ENCODE measurements at places on chromosomes 5 and 9.

- no peak for DNase-seq
Measured at GRCh38 chr9:134028076-134028475, 2.8 kb downstream of the BRD3OS start.

DNA sequence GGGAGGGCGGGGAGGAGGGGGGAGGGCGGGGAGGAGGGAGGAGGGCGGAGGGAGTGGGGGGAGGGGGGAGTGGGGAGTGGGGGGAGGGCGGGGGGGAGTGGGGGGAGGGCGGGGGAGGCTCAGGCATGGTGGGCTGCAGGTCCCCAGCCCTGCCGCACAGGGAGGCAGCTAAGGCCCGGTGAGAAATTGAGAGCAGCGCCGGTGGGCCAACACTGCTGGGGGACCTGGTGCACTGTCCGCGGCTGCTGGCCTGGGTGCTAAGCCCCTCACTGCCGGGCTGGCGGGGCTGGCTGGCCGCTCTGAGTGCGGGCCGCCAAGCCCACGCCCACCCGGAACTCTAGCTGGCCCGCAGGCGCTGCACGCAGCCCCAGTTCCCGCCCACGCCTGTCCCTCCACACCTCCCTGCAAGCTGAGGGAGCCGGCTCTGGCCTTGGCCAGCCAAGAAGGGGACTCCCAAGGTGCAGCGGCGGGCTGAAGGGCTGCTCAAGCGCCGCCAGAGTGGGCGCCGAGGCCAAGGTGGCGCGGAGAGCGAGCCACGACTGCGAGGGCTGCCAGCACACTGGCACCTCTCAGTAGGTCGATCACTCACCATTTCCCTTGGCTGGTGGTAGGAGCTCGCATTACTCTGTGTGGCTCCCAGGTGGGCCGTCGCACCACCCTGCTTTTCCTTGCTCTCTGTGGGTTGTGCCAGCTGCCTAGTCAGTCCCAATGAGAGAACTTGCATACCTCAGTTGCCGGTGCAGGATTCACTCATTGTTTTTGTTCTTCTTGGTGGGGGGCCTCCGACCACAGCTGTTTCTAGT lies 160.2 kb downstream of the CNTLN start:
- DNase-seq, result peak; percentile 69

- DNase-seq, result no peak
Measured at GRCh38 chr9:133602277-133602676, 6.9 kb downstream of the FAM163B start.

DNA sequence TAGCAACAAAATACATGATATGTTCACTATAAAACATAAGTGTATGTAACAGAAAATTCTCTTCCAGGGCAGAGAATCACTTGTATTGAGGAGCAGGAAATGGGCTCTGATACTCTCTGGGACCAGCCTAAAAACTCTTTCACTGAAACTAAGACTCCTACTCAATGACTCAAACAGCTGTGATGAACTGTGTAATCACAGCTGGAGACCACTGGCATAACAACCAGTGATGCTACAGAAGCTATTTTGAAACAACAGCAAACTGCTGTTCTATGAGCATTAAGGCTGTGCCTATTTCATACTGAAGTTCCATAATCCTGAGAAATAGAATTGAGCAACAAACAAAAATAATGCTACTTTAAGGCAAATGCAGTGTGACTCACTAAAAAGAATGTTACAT lies 594.0 kb downstream of the HINT1 start:
- no peak for DNase-seq

GRCh38 chr5:6567835-6568234 lies 65.0 kb downstream of the NSUN2 start:
- no peak for DNase-seq

GRCh38 chr9:68545033-68545705 lies 4.5 kb upstream of the TMEM252 start:
- no peak for DNase-seq

DNA sequence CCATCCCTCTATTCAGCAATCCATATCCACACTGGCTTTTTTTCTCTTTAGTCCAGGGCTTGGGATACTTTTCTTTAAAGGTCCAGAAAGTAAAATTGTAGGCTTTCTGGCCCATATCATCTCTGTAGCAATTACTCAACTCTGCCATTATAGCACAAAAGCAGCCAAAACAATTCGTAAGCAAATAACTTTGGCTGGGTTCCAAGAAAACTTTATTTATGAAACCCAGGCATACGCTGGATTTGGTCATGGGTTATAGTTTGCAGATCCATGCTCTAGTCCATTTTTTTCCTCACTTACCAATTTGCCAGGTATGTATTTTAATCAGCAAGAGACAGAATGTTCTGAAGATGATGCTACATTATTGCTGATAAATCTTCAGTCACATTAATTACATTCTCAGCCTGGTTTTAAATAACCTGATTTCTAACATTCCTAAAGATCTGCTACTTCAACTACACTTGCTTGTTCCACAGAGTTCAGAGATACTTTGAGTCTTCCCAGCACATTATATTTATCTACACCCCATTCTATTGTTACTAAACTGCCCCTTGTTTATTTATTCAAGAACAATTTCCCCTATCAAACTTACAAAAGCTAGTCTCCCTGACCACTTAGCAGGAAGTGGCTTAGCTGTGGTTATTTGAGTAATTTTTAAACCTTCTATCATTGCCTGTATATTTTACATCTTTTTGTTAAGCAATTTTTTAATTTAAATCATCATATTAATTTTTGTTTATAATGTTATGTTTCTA lies 161.0 kb downstream of the ISL1 start:
- no peak for DNase-seq

DNA sequence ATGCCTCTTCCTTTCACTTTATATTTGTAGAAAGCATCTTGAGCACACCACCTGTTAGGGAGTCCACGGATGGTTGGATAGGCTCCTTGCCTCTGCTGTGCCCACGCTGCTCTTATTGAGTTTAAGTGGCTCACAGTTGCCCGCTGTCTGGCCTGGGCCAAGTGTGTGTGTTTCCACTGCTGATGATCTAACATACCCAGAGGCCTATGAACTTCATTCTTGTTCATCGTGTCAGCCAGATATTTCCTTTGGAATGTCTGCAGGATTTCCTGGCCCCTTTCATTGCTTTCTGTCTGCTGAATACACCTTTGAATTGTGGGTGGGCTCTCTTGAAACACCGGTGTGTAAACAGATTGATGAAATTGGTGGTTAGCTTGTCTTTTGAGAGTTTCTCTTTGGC lies 46.6 kb downstream of the MVB12B start:
- no peak for DNase-seq

GRCh38 chr9:111743275-111743674 lies 51.5 kb downstream of the SHOC1 start:
- no peak for DNase-seq

DNA sequence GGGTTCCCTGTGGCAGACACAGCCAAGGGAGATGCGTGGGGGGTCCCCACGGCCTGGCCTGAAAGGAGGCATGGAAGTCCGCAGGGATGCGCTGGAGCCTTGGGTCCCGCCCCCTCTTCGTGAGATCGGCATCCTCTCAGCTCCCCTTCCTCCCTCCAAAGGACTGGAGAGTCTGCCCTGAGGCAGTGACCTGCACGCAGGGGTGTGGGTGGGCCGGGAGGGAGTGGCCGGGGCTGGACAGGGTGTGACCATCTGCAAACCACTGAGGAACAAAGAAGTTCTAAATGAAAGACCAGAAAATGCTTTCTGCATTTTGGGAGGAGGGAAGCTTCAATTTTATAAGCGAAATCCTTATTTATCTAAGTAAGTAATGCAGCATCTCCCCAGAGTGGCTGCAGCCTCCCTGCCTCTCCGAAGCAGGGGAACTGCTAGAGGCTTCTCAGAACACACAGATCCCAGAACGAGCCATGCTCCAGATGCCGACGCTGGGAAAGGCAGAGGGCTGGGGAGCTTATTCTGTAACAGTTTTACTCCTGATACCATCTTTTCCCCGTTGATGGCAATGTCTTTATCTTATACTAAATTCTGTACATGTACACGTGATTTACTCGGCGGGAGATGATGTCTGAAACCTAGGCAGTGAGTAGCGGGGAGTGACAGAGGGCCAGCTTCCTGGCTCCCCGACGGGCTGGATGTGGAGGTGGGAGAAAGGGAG lies 221.7 kb downstream of the FANCC start:
- DNase-seq, result no peak

DNA sequence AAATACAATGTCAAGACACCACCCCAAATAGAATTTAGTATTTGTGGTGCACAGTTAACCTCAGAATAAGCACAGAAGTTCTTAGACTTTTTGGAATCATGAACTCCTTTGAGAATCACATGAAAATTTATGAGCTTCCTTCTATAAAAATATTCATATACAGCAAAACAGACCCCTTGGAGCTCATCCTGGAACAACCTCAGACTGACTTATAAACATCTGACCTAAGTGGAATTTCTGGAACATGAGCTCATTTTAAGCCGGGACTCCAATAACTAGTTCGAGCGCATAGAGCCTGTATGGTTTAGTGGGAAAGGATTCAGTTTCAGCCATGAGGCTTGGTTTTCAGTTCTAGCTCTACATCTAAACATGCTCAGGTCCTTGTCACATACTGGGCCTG lies 192.3 kb downstream of the DEPDC1B start:
- DNase-seq, result no peak

DNA sequence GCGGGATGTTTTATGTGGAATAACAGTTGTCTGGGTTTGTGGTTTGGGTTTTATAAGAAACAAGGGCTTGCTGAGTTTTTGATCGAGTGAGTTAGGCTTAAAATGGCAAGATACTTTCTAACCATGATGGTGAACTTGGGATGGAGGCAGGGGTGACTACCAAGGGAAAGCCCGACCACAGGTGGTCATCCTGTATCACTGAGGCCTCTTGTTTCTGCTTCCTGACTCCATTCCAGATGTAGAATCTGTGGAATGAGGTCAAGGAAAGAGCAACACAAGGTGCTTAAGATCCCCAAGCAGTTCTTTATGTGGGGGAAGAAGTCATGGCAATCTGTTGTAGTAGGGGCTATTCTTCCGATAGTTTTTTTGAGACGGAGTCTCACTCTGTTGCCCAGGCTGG lies 122.3 kb downstream of the GOLPH3 start:
- no peak for DNase-seq

GRCh38 chr9:68495247-68495646 lies 45.4 kb downstream of the TMEM252 start:
- DNase-seq, result no peak

- no peak for DNase-seq
Measured at GRCh38 chr9:104879555-104880309, 48.2 kb downstream of the ABCA1 start.

GRCh38 chr5:68041293-68041692 lies 174.3 kb upstream of the PIK3R1 start:
- peak; percentile 33 for DNase-seq

DNA sequence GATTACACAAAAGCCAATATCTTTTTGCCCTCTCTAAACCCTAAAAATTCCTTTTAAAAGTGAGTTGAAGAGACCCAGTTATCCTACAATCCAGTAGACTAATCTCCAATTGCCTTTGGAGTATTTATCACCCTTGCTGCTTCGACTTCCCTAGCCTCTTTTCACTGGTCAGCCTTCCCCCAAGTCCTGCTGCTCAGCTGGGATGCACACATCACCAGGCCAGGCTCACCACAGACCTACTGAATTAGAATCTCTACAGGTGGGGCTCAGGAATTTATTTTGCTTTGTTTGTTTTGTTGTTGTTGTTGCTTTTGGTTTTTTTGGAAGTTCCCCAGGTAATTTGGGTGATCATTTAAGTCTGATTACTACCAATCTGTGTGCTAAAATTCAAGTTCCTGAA lies 11.6 kb upstream of the FOXD1 start:
- no peak for DNase-seq

GRCh38 chr5:154593071-154593470 lies 115.0 kb upstream of the HAND1 start:
- DNase-seq, result no peak

DNA sequence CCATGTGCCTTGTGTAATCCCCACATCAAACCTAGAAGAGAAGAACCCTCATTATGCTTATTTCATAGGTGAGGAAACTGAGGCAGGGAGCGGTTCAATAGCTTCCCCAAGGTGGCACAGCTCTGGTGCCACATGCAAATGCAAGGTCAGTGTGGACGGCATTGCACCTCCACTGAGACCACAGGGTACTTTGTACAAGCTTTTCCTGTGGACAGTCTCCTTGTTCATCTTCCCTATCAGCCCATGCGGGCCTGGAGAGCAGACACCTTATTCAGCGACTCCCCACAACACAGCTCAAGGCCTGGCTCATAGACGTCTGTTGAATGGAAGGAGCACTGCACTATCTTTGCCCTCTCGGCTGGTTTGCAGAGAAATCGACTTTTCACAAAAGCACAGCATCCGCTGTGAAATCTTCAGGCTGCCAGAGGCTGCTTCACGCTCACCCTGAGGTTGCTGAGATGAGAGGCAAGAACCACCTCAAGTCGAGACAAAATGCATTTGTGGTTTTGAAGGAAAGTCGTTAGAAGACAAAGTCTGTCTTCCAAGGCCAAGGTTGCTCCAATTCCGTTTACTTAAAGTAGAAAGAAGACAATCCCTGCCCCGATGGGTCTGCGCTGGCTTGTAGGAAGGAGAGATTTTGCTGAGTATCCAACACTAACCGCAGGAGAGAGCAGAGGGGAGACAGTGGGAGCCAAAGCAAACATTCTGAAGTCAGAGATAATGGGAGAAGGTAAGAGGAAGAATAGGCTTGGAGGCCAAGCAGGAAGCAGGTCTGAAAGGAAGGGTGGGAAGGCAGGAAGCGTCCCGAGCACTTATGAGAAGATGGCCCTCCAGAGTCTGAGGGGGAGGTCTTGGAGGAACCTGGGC lies 34.2 kb upstream of the STRBP start:
- DNase-seq, result no peak

- no peak for DNase-seq
Measured at GRCh38 chr5:172264815-172265395, 18.7 kb downstream of the UBTD2 start.

GRCh38 chr5:131338051-131338453 lies 74.2 kb downstream of the CDC42SE2 start:
- DNase-seq, result no peak

DNA sequence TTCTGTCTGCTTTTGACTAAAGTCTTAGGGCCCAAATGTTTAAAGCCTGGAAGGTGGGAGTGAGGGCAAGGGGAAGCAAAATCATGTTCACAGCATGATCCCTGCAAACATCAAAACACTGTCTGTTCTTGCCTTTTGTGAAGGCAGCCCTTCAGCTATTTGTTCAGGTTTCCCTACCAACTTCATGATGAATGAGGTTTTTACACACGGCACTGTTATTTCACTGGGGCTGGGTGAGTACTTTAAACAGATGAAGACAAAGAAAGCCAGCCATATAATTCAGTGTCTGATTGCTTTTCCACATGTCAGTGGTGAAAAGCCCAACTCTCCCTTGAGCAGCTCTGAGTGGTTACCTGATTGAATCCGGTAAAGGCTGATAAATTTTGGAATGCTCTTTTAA lies 224.7 kb upstream of the GRAMD2B start:
- DNase-seq, result no peak

All from upper lobe of left lung (tissue), 6 donors.